Muscle of leg (tissue), 16 donors: ENCODE measurements at places on chromosomes 1 and 21. TPM values are rescaled to one million over a fixed set of nuclear protein-coding genes. Genes with fewer than 3 reads are reported as not detected.

IKBKE gene
- 3.6 TPM for polyA plus RNA-seq

- peak overlapping the region; percentile 90 for H3K27ac ChIP-seq
- H3K4me3 ChIP-seq = peak overlapping the region; percentile 72
- no peak for DNase-seq
- peaks cover 41% of the 10 kb centered on the region for H3K4me1 ChIP-seq
- H3K27me3 ChIP-seq = no peaks in the 10 kb centered on the region
Observed at GRCh38 chr1:32350785-32351398, 11.4 kb downstream of the FAM229A start.

- no peak overlapping the region for H3K27ac ChIP-seq
- H3K4me3 ChIP-seq = no peak overlapping the region
- no peaks in the 10 kb centered on the region for H3K36me3 ChIP-seq
- DNase-seq = no peak
- H3K4me1 ChIP-seq = no peaks in the 10 kb centered on the region
Observed at GRCh38 chr1:189992856-189993255, 484.8 kb downstream of the BRINP3 start.

UCK2 gene
- 16.3 TPM for polyA plus RNA-seq

GRCh38 chr1:47918257-47918867 is 78.8 kb downstream of the TRABD2B start:
- H3K4me3 ChIP-seq = no peak overlapping the region
- DNase-seq = no peak
- peaks cover 21% of the 10 kb centered on the region for H3K4me1 ChIP-seq

CA6 gene
- not detected for polyA plus RNA-seq

DNA sequence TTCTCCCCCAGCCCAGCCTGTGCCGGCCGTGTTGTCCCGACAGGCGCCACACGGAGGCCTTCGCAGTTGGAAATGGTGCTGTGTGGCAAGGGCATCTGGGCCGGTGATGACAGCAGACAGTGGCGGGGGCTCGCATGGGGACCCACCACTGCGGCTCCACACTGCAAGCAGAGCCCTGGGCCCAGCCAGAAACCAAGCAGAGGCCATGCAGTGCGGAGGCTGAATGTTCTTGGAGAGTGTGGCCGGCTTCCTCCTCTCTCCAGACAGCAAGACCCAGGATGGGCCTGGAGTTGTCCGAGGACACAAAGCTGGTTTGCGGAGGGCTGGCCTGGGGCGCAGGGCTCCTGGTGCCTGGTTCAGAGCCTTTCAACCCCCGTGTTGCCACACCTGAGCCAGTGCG is 104.6 kb downstream of the SIK1 start:
- peaks cover 34% of the 10 kb centered on the region for H3K4me1 ChIP-seq
- no peak for DNase-seq
- no peak overlapping the region for H3K27ac ChIP-seq
- H3K4me3 ChIP-seq = no peak overlapping the region
- H3K27me3 ChIP-seq = peaks cover 3% of the 10 kb centered on the region

DNA sequence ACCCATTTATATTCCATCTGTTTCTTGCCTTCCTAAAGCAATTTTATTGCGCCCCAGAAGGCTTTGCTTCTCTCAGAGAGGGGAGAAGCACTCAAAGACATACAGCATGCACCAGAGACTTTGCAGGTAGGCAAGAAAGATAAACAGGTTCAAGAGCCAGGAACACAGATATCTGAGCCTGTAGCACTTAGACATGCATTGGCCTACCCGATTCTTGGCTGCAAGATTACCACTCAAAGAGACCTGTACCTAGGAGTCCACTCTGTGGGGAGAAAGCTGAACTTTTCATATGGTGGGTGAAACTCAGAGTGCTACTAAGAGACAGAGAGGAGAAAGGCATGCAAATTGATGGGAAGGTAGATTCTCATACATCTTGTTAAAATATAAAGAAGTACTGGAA is 609.4 kb upstream of the PKN2 start:
- no peak overlapping the region for H3K27ac ChIP-seq
- H3K4me1 ChIP-seq = no peaks in the 10 kb centered on the region

DENND2C gene
- 4.4 TPM for polyA plus RNA-seq

IL20 gene
- not detected for polyA plus RNA-seq

- peaks cover 11% of the 10 kb centered on the region for H3K36me3 ChIP-seq
- no peaks in the 10 kb centered on the region for H3K27me3 ChIP-seq
Observed at GRCh38 chr1:96721053-96721415, 550 bp upstream of the PTBP2 start.

DNA sequence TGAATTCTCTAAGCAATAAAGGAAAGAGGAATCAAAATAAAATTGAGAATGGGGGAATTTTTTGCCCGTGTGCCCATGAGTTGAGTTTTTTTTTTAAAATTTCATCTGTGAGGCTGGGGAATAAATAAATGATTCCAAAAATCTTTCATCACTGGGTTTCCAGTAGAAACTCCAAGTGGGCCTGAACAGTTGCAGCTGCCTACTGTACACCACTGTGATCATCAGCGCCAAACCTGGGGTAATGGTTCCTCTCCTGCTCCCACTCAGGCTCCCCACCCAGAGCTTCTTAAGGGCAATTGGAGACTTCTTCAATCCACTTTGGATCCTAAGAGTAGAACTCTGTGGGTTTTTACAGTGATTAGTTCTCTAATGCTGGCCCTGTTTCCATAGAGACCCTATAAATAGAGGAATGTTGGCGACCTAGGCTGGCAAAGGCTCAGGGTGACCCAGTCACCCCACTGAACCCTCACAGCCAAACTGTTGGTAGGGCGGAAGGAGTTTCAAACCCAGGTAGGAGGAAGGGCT is 9.3 kb downstream of the TMCC2 start:
- H3K4me1 ChIP-seq = peaks cover 62% of the 10 kb centered on the region
- H3K27ac ChIP-seq = no peak overlapping the region
- DNase-seq = no peak

CCDC181 gene
- 1.4 TPM for polyA plus RNA-seq

GRCh38 chr1:85580872-85581801 is 576 bp downstream of the CCN1 start:
- H3K27me3 ChIP-seq = peaks cover 8% of the 10 kb centered on the region
- H3K36me3 ChIP-seq = peaks cover 16% of the 10 kb centered on the region
- peak overlapping the region; percentile 83 for H3K4me3 ChIP-seq
- peaks cover 46% of the 10 kb centered on the region for H3K4me1 ChIP-seq
- DNase-seq = peak; percentile 96

- H3K27me3 ChIP-seq = peaks cover 2% of the 10 kb centered on the region
- H3K36me3 ChIP-seq = no peaks in the 10 kb centered on the region
- no peak for DNase-seq
- H3K4me1 ChIP-seq = peaks cover 14% of the 10 kb centered on the region
- H3K27ac ChIP-seq = no peak overlapping the region
- no peak overlapping the region for H3K4me3 ChIP-seq
Observed at GRCh38 chr1:229784834-229785233, 158.8 kb downstream of the URB2 start.

GRCh38 chr1:17125756-17126237 is 6.5 kb upstream of the PADI2 start:
- peaks cover 2% of the 10 kb centered on the region for H3K27me3 ChIP-seq
- H3K27ac ChIP-seq = no peak overlapping the region
- H3K4me1 ChIP-seq = peaks cover 30% of the 10 kb centered on the region

FCRL3 gene
- not detected for polyA plus RNA-seq

GRCh38 chr21:36149788-36150711 is 6.6 kb upstream of the DOP1B start:
- no peaks in the 10 kb centered on the region for H3K27me3 ChIP-seq
- peak; percentile 82 for DNase-seq
- no peaks in the 10 kb centered on the region for H3K36me3 ChIP-seq
- H3K4me3 ChIP-seq = no peak overlapping the region
- peak overlapping the region; percentile 32 for H3K27ac ChIP-seq

FCN3 gene
- 0.53 TPM for polyA plus RNA-seq

CLDN17 gene
- polyA plus RNA-seq = not detected

AKR7A3 gene
- polyA plus RNA-seq = 0.83 TPM

RGS1 gene
- 2.8 TPM for polyA plus RNA-seq

CFHR4 gene
- not detected for polyA plus RNA-seq

ARHGAP29 gene
- 36.0 TPM for polyA plus RNA-seq

DNA sequence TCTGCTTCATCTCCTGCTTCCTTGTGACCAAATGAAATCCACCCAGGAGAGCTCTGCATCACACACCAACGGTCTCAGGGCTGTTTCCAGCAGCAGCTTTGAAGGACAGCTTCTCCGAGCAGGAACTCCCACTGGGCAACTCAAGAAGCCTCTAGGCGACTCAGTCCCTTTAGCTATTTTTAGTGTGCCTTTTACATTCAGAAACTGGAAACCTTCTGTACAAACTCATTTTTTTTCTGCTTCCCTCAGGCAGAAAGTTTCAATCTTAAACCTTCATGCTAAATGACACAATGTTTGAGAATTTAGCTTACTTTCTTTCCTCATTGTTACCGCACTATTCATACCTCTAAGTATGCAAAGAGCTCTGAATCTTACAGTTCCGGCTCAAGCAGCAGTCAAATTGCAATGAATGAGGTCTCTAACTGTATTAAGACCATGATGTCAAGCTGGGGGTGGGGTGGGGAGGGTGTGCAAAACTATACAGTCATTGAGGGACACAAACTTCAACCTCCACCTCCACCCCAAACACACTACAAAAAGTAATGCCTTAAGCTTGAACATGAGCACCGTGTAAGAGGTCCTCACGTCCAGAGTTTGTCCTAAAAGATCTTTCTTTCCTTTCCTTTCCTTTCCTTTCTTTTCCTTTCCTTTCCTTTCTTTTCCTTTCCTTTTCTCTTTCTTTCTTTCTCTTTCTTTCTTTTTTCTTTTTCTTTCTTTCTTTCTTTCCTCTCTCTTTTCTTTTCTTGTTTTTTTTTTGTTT is 16.4 kb upstream of the TARBP1 start:
- H3K27ac ChIP-seq = peak overlapping the region; percentile 38
- H3K4me1 ChIP-seq = peaks cover 23% of the 10 kb centered on the region
- no peaks in the 10 kb centered on the region for H3K27me3 ChIP-seq
- no peak overlapping the region for H3K4me3 ChIP-seq
- H3K36me3 ChIP-seq = no peaks in the 10 kb centered on the region
- DNase-seq = peak; percentile 35

APH1A gene
- 131 TPM for polyA plus RNA-seq

- H3K27me3 ChIP-seq = no peaks in the 10 kb centered on the region
- DNase-seq = peak; percentile 72
- no peaks in the 10 kb centered on the region for H3K36me3 ChIP-seq
- H3K4me3 ChIP-seq = no peak overlapping the region
Observed at GRCh38 chr1:18803151-18803791, 56.2 kb downstream of the TAS1R2 start.

- DNase-seq = peak; percentile 78
- peak overlapping the region; percentile 83 for H3K4me3 ChIP-seq
- no peaks in the 10 kb centered on the region for H3K36me3 ChIP-seq
- peaks cover 8% of the 10 kb centered on the region for H3K4me1 ChIP-seq
- H3K27ac ChIP-seq = peak overlapping the region; percentile 51
- H3K27me3 ChIP-seq = peaks cover 10% of the 10 kb centered on the region
Observed at GRCh38 chr1:34865981-34866761, 6.6 kb upstream of the SMIM12 start.

SMG7 gene
- polyA plus RNA-seq = 28.7 TPM

GFI1 gene
- 0.13 TPM for polyA plus RNA-seq
